Sciatic nerve (tissue), 2 donors: ENCODE measurements at places on chromosomes 4 and X.

DNA sequence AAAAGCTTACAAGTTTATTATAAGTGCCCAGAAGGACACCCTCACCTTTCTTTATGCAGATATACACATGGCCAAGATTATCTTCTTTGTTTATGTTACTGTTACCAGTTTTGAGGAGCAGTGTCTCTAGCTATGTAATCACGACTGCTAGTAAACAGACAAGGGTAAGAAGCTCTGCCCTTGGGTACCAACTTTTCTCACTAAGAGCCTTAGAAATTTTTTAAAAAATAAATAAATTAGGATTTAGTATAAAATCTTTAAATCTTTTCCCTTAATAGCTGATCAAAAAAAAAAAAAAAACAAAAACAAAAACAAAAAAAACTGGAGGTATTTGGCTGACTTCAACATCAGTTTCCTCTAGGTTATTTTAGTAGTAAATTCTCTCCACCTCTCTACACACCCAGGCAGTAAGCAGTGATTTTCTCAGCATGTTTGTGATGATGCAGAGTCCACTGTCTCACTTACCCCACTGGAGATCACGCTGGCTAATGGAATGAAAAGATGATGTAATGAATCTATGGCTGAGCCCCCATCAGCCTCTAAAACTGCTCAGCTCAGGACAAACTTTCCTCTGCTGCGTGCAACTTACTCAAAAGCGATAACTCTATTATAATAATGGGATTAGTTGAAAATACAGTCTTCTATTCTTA is 125.9 kb downstream of the FRYL start:
- no peak for DNase-seq

DNA sequence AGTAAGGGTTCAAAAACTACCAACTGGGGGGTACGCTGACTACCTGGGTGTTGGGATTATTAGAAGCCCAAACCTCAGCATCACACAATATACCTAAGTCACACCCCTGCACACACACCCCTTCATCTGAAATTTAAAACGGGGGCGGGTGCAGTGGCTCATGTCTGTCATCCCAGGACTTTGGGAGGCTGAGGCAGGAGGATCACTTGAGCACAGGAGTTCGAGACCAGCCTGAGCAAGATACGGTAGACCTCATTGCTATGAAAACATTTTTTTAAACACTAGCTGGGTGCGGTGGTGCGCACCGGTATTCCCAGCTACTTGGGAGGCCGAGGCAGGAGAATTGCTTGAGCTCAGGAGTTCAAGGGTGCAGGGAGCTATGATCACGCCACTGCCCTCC is 331.0 kb downstream of the ASMT start:
- no peak for DNase-seq

DNA sequence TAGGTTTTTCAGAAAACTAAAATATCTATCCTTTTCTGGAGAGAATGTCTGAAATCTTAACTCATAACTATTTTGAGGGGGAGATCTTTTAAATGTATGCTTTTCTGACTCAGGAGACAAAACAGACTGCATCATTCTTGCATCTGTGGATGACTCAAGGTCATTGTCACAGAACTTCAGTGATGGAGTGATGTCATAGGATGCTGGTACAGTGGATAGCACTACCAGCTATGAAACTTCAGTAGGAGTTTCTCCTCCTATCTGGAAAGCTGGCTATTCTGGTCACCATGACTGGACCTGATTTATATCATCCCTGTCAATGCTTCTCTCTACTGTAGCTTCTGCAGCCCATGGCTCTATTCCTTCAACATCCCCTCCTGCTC is 50.3 kb downstream of the PARM1 start:
- no peak for DNase-seq

GRCh38 chrX:87583679-87584078 is 66.1 kb downstream of the KLHL4 start:
- no peak for DNase-seq

DNA sequence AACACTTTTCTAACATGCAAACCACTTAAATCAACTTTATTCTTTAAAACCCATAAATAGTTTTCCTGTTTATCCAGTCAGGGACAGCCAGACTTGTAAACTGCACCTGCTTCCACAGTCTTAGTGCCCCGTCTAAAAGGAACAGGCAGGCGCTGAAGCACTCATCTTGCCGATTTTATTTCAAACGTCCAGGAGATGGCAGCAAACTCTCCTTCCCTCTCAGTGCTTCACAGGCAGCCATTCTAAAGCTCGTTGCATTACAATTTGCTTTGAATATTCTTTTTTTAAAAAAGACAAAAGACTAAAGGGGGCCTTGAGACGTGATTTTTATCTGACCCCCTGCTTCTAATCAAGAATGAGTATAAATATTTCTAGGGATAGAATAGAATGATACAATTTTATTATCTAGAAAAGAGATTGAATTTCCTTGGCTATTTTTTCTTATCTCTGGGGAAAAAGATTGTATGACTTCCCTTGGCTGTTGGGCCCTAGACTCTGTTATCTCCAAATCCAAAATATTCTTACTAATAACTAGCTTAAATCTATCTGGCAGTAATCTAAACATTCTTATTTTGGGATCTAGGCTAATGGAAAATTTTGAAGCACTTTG is 93.6 kb upstream of the MYOZ2 start:
- no peak for DNase-seq

DNA sequence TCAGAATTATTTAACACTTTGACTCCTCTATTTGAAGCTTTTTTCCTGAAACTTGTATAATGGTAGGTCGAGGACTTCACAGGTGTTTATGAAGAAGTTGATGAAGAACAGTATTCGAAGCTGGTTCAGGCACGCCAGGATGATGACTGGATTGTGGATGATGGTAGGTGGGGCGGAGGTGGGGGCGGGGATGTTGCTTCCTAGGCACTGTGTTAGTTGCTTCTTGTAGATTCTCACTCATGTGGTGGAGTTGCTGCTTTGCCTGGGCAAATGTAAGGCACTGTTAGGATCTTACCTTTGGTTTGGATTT is 9.4 kb downstream of the POLA1 start:
- no peak for DNase-seq

GRCh38 chr4:121758925-121759568 is 5.9 kb downstream of the SMIM43 start:
- no peak for DNase-seq

- DNase-seq = no peak
Observed at GRCh38 chr4:184960505-184960971, 57.8 kb upstream of the HELT start.

GRCh38 chr4:151718984-151719955 is 41.5 kb downstream of the GATB start:
- DNase-seq = no peak

DNA sequence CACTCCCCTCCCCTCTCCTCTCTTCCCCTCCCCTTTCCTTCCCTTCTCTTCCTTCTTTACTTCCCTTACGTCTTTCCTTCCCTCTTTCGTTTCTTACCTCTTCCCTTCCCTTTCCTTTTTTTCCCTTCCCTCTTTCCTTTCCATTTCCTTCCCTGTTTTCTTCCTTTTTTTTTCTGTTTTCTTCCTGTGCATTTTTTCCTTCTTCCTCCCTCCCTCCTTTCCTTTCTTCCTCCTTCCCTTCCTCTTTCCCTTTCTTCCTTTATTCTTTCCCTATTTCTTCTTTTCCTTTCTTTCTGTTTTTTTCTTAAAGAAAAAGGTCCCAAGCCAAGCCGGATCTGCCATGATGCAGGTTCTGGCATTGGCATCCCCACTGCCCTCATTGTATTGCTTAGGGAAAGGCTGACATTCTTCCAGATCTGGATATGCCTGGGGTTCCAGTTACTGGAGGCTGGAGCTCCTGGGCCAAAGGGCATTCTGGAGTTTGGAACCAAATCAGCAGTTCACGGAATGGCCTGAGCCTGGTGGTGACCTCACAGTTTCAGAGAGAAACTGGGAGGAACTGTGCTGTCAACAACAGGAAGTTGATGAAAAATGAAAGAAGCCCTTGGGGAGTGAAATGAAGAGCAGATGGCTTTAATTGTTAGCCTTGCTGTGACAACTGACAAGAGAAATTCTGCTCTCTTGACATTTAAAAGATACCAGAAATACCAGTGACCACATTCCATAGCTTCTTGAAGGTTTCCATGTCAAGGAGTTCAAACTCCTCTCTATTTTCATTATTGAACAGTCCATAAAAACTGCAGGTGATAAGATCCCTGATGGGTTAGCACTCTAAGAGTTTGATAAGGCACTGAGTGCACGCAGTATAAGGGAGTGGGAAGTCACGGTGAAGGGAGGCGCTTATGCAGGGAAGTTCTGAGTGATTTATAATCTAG is 622.1 kb downstream of the SPRY1 start:
- peak; percentile 69 for DNase-seq

DNA sequence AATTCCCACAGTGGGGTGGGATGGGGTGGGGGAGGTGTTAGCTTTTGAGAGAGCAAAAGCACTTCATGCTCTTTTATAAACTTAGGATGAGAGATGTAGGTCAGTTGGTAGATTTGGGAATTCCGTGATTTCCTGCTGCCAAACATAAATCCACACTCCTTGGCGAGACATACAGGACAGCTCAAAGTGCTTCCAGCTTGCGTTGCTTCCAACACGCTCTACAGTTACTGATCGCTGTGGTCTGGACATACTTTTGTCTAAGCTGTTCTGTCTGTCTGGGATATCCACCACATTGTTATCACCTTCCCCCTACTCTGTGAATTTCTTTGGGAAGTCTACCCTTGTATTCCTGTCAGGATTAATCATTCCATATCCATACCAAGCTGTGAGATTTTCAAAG is 117.5 kb downstream of the RAPGEF2 start:
- DNase-seq = no peak

- no peak for DNase-seq
Observed at GRCh38 chr4:189185810-189186432, 754.8 kb upstream of the FRG1 start.

GRCh38 chr4:172657081-172657480 is 511.5 kb upstream of the GALNT7 start:
- DNase-seq = no peak

DNA sequence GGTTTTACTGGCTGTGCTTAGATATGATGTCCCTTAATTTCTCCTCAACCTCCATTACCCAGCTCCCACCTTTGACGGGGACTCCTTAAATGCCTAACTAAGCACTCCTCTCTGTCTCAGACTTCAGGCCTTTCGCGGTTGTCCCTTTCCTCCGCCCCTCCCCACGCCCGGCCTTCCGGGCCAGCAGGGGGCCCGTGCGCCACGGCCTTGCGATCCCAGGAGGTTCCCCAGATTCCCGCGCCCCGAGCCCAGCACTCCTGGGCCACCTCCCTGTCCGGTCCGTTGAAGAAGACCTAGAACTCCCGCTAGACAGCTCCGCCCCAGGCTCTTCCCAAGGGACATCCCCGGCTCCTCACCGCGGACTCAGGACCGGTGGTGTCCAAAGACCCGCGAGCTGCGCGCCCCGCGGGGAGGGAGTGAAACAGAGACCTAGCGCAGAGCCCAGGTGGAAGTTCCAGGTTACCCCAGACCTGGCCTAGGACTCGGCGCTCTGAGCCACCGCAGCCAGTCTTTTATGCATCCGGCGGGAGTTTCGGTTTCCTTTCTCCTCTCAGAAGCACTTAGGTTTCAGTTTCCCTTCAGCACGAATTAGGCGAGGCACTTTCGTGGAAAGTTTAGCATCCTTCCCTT is at the start of gene DDX60:
Gene DDX60, minus strand, starts transcription at position 487 of the 630 bp plus-strand sequence. CDS start 7,493 bp downstream, outside the sequence.
- peak; percentile 80 for DNase-seq

DNA sequence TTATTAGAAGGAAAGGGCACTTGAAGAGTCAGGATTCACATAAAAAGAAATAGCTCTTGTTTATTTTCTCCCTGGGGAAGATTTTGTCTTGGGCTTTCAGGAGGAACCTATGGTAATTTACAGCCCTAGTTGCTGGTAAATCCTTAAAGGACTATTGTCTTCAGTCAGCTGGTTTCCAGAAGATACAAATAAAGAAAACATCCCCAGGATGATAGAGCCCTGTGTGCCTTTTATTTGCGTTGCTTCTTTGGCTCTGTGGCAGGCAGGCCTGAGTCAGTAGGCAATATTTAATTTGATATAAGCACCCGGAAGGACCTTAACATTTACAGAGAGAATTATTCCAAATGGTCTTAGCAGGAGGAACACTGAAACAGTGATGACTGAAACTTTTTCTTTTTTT is 131.0 kb upstream of the SLC34A2 start:
- no peak for DNase-seq

DNA sequence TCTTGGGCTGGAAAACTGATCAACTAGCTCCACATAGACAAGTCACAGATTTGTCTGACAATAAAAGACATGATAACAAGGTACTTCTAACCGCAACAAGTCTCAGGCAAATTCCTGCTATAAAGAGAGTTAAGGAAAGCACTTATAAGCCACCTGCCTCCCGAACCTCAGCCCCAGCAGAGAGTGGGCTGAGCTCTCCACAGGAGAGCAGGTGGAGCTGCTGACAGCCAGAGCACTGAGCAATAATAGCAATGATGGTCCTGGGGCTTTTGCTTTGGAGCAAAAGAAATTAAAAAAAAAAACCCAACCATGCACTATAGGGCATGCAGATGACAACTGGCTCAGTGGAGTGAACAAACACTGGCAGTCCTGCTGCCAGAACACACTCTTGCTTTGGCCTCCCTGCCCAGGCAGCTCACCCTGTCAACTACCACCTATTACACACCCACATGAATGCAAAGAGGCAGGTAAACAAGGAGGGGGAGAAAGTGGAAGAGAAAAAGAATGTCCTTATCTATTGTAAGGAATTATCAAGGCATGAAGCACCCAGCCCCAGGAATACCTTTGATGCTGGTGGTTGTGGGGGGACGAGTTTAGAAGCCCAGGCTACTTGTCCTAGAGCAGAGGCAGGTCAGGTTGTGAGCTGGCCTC is 135.8 kb upstream of the DGKK start:
- no peak for DNase-seq

DNA sequence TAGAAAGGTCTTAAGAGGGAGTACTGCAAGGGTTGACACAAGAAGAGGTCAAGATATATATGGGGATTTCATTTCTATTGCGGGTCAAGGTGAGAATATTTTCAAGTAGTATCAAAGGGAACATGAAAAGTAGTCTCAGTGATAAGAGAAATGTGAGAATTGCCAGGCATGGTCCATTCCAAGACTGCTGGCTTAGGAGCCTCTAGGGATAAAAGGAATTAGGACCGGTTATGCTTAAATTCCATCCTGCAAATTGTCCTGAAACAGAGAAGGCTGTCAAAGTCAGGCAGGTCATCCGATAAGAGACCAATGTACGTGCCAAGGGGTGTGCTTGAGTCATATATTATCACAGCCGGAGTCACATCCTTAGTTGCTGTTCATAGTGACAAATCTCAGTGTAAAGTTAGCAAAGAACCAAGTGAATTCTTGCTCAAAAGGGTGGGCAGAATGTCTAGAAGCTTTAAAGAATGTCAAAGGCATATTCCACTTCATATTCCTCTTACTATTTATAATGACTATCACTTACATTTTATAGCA is 133.6 kb downstream of the CBLL2 start:
- DNase-seq = no peak

GRCh38 chrX:274904-275475 is 6.2 kb upstream of the PLCXD1 start:
- DNase-seq = peak; percentile 60

- no peak for DNase-seq
Observed at GRCh38 chrX:34900691-34901090, 41.9 kb upstream of the FAM47B start.

GRCh38 chrX:81336455-81337152 is 134.7 kb downstream of the SH3BGRL start:
- DNase-seq = peak; percentile 36
